Cortex of kidney (tissue), 1 donor: ENCODE measurements at places on chromosomes 3 and 15.

DNA sequence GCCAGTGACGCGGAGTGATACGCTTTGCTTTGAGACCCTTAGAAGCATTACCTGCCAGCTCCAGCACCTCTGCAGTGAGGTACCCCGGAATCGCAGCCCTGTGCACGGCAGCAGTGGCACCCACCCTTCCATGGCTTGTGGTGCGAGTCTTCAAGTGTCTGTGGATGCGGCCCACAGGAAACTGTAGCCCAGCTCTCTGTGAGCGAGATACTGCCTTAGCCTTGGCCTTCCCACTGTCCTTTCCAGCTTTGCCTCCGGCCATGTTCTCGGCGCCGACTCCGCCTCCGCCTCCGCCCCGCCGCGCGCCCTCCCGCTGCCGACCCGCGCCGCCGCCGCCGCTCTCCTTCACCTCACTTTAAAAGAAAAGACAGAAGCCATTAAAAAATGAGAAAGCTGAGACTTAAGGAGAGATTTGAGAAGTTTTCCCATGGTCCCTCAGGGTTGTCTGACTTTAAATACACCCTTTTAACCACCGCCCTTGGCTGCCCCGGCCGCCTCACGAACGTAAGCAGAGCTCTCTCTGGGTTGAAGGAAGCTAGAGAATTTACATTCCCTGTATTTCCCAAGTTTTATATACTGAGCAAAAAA, 78.5 kb upstream of the FAM174B start:
- no peak for DNase-seq

DNA sequence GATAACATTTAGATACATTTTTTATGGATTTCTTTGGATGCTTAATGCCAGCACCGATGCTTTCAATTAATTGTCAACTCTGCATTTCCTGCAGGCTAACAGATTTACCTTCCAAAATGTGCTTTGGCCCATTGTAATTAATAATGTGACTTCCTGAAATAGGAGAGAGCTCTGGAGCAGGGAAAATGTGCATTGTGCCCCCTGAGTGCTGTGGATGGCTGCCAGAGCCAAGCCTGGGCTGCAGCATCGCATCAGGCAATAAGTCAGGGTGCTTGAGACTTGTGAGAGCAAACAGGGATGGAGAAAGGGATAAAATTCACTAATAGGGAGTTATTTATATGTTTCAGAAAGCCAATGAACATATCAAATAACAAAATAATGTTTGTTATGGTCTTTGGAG, 133.8 kb downstream of the MOBP start:
- no peak for DNase-seq

DNA sequence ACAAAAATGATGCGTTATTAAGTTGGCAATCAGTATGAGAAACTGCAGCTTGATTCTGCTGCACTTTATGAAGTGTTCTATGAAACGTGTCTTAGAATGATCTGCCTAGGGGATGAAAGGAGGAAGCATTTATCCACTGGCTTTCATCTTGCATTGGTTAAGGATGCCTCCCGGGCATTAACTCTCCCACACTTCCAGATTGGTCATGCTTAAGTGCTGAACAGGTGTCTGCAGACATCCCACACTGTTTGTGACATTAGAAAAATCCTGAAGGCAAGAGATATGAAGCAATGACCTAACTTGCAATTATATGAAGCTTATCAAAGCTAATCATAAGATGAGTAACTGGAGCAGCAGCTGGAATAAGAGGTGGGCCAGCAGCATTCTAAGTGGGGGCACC, 437.3 kb downstream of the NSUN3 start:
- no peak for DNase-seq

GRCh38 chr3:175988401-175988800, 1129.3 kb downstream of the NAALADL2 start:
- DNase-seq, result no peak
